ENCODE measurements at places on chromosomes 13 and 19.

- DNase-seq: no peak
Observed at GRCh38 chr13:47019977-47020376, 123.1 kb upstream of the HTR2A start.

- DNase-seq: no peak
Observed at GRCh38 chr13:37429976-37430375, 168.6 kb downstream of the POSTN start.

DNA sequence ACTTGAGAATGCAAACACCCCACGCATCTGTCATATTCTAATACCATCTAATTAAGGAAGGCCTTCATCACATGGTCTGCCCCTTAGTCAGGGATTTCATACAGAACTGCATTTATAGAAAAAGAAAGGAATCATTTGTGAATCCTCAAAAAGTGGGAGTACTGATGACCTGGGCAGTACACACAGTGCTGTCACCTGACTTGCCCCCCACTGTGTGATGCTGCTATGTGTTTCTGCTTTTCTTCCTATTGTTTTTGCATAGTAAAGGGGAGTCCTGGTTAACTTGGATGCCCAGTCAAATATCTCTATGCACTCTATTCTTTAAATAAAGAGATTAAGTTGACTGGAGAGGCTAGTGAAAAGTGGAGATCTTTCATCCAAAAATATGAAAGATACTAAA, 1921.2 kb upstream of the PRR20A start:
- DNase-seq: no peak

DNA sequence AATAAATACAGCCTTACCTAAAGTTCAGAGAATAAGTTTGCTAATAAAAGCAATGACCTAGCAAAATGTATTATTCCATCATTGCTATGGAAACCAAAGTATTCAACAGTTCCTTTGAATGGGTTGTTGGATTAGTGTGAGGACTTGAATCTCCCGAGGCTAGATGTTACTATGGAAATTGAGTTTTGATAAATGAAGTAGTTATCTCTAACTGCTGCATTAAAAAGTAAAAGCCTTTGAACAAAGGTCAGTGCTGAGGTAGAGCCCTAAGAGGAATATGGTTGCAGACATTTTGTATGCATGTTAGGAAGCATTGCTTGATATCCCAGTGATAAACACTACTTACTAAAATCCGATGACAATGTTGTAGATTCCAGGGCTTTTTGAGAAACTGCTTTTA, 6.2 kb downstream of the KLF5 start:
- DNase-seq: no peak

DNA sequence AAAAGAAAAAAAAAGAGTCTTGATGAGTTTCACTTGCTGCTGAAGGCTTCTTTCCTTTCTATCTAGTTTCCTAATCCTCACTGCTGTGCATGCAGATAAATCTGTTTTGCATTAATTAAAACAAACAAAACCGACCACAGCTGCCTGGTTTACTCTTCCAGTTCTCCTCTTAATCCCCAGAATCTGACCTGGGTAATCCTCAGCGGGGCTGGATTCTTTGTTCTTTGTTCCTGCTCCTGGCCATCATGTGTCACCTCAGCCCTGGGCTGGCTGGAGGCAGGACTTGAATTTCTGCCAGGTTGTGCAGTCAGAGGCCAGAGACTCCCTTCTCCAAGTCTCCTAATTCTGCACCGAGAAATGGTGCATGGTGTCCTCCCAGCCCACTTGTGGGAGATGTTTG, 52.2 kb upstream of the CYP4F8 start:
- DNase-seq: no peak

- no peak for DNase-seq
Observed at GRCh38 chr19:862581-863314, 3.3 kb downstream of the CFD start.

- DNase-seq: peak; percentile 60
Observed at GRCh38 chr19:43901395-43902390, 33.4 kb downstream of the ZNF45 start.

- DNase-seq: no peak
Observed at GRCh38 chr13:107721125-107721869, 494.0 kb downstream of the LIG4 start.

DNA sequence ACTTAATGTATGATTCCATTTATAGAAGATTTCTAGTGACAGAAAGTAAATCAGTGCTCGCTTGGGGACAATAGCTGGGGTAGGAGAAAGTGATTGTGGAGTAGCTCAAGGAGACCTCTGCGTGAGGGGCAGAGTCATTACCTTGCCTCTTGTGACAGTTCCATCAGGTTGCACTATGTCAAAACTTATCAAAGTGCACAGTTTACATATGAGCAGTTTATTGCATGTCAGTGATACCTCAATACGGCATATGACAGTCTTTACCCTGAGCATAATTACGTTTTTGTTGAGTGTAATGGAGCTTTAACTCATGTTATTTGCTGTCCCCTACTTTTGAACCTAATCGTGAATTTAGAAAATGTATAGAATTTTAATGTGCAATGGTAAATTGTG, 15.0 kb downstream of the ARHGEF7 start:
- DNase-seq: no peak

DNA sequence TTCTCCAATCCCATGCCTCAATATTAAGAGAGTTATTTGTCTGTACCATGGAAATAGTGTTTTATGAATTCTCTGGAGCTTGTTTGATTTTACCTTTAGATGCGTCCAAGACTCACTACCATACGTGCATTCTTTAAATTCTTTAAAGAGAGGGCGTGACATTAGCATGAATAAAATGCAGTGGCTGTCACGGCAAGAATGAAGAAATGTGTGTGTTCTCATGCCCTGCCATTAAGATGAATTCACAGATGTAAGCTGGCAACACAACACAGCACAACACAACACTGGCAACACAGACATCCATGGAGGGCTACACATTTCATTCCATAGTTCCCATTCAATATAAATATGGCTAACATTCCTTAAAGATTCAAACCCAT, 213.4 kb downstream of the ENOX1 start:
- DNase-seq: no peak

DNA sequence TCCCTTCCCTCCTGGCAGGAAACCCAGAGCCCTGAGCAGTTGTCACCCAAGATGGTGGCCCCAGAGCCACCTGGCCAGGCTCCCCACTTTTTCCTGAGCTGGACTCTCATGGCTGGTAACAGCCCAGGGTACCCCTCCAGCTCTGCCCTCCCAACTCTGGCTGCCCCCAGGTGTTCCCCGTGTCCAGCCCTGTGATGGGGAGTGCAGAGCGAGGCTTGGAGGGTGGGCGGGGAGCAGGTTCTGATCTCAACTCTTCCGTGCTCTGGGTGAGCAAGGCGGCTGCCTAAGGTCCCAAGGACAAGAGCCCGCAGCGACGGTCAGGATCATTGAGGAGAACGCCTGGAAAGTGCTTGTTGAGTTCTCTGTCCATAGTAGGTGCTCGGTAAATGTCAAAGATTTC, 54.7 kb upstream of the GAS6 start:
- DNase-seq: no peak

DNA sequence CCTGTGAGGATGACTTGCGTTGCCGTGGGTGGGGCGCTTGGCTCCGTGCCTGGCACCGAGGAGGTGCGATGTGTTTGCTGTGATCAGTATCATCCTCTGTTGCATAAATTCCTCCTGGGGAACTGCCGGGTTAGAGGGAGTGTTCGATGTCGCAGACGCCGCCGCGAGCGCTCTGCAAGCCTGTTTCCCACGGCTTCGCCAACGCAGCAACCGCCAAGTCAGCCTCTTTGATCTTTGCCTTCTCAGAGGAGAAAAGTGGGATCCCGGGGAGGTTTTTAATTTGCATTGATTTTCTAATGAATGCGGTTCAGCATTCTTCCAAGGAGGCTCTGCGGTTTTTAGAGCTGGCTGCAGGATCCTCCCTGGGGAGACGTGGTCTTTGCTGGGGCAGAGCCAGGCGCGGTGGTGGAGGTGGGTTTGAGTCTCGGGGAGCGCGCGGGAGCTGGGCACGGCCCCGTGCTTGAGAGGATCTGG, 7.6 kb downstream of the GPR32 start:
- DNase-seq: no peak

- DNase-seq: no peak
Observed at GRCh38 chr19:44848036-44848811, 2.1 kb downstream of the NECTIN2 start.

DNA sequence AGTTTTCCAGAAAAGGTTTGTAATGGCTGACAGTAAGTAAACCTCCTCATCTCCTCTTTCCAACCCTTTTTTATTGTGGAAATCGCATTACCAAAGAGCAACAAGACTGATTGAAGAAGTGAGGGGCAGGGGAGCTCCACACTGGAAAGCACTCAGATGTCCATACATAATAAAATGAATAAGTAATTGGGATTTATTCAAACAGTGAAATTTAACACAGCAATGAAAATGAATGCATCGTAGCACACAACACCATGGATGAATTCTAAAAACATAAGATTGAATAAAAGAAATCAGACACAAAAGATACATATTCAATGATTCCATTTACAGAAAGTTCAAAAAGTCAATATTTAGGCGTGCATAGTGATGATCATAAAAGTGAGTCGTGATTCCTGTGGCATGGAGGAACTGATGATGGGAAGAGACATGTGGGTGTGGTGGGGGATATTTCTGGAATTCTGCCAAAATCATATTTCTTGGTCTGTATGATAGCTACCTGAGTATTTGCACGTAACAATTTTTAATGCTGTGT, 18.8 kb downstream of the FAM216B start:
- DNase-seq: no peak

- DNase-seq: no peak
Observed at GRCh38 chr19:13966684-13967128, 14.4 kb downstream of the DCAF15 start.

- no peak for DNase-seq
Observed at GRCh38 chr13:78540058-78540457, 63.3 kb downstream of the POU4F1 start.

DNA sequence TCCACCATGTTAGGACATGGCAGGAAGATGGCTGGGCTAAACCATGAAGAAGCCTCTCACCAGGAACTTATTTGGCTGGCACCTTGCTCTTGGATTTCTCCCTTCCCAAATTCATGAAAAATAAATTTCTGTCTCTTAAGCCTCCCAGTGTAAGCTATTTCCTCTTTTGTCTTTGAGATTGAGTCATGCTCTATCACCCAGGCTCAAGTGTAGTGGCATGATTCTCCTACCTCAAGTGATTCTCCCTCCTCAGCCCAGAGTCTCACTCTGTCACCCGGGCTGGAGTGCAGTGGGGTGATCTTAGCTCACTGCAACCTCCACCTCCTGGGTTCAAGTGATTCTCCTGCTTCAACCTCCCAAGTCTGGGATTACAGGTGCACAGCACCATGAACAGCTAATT, 12.6 kb downstream of the ZNF888 start:
- DNase-seq: no peak

GRCh38 chr19:50025022-50025793, at the start of gene VRK3:
TSS of gene VRK3 (minus strand) at chr19:50025372. CDS start at chr19:50016162, 9,210 bp downstream.
- DNase-seq: peak; percentile 100

- DNase-seq: no peak
Observed at GRCh38 chr19:17282488-17283125, 906 bp downstream of the ANKLE1 start.

DNA sequence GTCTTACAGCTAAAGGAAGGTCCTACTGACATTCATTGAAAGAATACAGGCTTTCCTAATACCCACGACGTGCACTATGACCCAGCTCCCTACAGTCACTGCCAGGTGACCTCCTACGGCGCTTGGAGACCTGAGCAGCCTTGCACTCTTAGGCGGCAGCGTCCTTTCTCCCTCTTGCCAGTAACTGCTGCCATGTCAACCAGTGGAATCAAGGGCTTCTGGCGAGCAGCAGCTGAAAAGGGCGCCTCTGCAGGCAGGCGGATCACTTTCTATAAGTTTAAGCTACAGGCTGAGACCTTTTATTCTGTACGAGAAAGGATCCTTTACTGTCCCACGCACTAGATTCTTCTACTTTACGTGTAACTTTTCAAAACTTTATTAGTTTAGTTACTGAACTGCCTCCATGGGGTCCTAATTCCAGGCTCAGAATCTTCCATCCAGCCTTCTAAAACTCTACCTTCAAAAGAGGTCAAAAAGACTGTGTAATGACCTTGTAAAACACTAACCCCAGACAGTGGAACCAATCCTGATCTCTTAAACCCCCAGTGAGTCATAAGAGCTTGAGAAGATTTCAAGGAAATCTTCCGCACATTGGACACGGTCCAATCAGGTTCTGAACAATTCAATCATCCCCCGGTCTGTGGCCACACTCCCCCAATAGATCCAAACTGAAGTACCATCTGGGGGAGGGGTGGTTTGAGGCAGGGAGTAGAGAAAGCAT, 1.9 kb downstream of the KCTD12 start:
- no peak for DNase-seq
